ENCODE measurements at places on chromosomes 5 and 9.

DNA sequence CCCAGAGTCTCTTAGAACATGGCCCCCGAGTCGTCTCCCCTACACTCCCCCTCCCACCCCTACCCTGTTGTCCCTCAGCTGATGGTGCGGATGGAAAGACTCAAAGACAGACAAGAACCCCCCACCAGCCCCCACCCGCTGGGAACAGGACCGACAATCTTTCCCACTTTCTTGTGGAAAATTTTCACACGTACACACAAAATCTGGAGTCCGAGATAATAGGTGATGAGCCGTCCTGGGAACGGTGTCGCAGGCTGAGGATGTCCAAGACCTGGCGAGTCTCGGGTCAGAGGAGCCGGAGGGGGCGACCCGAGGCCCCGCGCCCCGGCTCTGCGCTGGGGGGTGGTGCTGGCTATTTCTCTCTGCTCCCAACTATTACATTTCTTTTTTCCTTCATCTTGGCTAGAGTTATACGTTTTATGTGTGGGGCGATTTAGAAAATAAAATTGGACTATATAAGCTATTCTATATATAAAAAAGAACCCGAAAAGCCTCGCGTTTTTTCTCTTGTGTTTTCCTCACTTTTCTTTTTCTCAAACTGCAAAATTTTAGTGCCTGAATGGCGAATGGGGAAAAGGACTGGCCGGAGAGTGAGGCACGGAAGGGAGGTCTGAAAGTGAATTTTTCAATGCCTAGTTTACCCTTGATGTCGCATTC is 188.8 kb downstream of the MEF2C start:
- DNase-seq, result no peak

DNA sequence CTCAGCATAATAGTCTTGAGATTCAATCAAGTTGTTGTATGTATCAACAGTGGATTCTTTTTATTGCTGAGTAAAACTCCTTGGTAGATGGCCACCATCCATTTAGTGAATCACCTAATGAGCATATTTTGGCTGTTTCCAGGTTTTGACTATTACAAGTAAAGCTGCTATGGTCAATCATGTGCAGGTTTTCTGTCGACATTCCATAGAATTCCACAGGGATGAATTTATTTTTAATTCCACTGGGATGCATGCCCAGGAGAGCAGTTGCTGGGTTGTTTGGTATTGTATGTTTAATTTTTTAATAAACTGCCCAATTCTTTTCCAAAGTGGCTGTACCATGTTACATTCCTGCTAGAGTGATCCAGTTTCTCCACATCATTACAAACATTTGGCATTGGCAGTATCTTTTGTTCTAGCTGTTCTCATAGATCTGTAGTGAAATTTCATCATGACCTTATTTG is 10.5 kb upstream of the S1PR3 start:
- DNase-seq, result no peak

DNA sequence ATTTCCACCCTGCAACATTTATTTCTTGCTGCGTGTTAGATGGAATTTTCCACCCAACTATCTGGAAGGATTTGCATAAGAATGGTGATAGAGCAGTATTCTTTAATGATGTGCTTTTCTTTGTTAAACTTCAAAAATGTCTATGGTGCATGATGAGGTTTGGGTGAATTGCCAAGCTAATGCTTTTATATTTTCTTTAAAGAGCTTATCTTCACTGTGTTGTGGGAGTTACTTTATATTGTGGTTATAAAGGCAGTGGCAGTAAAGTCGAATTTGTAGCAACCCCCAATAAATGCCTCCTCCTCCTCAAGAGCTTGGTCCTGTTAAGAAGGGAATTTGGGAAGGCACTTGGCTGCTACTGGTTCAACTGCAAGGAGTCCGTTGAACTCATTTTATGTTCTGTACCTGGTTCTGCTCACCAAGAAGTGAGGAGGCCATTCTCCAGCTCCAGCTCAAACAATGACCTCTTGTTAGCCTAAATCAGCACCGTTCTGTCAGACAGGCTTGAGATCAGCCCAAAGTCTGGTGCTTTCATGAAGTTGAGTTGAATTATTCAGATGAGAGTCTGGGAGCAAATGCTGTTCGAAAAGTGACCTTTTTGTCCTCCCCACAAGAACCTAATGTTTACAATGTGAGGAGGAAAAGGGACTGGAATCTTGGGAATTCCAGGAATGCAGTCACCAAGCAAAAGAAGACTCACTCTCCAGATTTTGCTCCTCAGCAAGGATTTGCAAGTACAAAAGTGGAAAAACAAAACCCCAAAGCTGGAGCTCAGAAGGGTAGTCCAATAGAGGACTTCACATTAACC is 217.0 kb downstream of the TMEM38B start:
- no peak for DNase-seq

DNA sequence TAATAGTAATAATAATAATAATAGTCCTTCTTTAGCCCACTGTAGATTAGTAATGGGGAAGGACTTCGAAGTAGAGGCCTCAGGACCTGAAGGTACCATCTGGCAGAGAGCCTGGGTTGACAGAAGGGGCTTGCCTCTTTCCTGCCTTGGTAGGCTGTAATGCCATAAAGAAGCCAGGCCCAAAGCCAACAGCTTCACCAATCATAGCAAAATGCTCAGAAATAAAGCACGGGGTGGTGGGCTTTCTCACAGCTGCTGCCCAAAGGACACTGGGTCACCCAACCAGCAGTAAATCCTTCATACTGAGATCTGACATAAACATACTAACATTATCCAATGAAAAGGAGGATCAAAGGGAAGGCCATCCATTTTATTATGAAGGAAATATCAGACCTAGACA is 70.7 kb downstream of the SUSD1 start:
- no peak for DNase-seq

DNA sequence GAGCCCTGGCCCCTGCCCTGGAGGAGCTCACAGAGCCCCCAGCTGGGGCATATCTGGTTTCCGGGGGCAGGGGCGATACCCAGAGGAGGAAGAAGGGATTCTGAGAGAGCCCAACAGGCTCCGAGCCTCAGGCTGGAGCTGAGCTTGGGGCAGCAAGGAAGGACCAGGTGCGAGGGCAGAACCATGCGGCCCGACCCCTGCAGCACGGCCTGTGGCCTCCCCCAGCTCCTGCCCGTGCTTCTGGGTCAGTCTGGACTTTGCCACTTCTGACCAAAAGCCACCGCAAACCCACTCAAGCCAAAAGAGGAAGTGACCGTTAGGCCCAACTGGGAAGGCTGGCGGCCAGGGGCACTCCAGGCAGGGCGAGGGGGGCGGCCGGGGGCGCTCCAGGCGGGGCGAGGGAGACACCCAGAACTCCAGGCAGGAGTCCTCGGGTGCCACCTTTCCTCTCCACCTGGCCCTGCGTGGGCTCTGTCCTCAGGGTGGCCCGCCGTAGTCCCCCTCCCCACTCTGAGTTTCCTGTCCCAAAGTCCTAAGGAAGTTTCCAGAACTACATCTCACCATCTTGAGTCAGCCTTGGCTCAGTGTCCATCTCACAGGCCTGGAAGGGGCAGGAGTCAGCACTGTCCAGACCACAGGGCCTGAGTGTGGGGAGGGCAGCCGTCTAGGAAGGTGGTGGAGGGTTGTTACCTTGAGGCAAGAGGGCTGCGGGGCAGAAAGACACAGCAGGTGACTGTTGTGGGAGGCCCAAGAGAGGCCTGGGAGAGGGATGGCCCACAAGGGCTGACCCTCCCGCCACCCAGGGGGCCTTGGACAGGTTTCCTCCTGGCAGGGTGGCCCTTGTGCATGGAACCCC is 946 bp upstream of the LTC4S start:
- DNase-seq, result no peak

Data from femur (tissue), 1 donor.